ENCODE measurements at places on chromosomes 5 and 9.

DNA sequence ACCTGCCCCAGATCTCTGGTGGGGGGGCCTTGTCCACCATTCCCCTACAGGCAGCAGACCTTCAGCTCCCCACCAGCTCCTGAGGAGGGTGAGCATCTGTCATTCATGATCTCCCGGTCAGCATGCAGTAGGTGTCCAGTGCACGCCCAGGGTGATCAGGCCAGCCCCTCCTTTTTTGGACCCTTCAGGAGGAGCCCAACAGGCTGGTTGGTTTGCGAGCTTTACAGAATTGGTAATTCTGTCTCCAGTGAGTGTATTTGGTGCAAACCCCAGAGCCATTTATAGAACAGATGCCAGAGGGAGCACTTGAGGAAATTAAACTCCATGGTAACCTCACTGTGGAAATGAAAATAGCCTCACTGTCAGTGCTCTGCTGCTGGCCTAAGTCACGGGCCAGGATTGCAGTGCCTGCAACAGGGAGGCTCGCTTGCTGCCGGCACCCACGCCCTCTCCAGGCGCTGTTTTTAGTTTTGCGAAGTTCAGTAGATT is 23.4 kb downstream of the WNK2 start:
- DNase-seq: no peak

- DNase-seq: no peak
Observed at GRCh38 chr5:39274398-39275085, 55.2 kb upstream of the FYB1 start.

DNA sequence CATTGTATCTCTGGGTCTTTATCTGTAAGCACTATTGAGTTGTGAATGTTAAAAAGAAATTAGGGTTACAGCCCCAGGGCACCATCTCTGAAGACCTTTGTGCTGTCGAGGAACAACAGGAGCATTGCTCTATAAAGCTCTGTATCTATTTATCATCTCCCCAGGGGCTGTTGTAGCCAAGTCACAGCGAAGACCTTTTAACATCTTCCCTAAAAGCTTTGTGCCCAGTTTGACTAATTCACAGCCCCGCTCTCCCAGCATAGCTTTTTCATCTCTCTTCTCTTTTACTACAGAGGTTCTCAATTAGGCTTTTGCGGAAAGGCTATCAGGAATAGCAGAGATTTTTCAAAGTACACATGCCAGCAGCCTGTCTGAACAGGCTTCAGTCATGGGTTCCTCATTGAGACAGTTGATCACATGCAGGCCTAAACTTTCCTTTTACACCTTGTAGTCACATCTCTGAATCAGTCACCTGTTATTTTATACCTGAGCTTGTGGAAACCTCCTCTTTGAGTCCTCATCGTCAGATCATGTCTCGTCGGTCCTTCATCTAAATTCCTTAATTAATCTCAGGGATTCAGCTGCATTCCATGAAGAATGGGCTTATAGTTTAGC is 140.5 kb downstream of the NPR3 start:
- DNase-seq: no peak

DNA sequence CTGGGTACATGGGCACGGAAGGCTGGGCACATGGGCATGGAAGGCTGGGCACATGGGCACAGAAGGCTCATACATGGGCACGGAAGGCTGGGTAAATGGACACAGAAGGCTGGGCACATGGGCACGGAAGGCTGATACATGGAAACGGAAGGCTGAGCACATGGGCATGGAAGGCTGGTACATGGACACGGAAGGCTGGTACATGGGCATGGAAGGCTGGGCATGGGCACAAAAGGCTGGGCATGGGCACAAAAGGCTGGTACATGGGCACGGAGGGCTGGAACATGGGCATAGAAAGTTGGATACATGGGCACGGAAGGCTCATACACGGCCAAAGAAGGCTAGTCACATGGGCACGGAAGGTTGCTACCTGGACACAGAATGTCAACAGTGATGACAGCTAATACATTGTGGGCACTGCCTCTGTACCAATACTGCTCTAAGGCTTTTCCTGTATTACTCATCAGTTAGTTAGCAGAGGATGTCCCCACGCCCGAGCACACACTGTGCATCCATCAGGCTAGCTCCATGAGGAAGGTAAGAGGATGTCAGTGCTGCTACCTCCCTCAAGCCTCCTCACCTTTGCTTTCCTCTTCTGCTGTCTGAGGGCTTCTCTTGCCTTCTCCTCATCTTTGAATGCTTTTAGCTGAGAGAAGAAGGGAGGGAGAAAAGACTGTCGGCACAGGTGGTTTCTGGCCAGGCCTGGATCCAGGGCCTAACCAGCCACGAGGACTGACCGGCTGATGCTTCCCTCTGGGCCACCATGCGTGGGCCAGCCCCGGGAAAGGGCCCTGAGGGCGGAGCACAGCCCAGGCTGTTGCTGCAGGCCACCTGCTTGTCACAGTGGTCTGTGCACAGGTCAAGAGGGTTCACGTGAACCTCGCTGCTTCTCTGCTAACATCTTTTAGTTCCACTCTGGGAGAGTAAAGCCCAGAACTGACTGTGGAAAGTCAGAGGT is 14.3 kb downstream of the GPX3 start:
- DNase-seq: no peak

DNA sequence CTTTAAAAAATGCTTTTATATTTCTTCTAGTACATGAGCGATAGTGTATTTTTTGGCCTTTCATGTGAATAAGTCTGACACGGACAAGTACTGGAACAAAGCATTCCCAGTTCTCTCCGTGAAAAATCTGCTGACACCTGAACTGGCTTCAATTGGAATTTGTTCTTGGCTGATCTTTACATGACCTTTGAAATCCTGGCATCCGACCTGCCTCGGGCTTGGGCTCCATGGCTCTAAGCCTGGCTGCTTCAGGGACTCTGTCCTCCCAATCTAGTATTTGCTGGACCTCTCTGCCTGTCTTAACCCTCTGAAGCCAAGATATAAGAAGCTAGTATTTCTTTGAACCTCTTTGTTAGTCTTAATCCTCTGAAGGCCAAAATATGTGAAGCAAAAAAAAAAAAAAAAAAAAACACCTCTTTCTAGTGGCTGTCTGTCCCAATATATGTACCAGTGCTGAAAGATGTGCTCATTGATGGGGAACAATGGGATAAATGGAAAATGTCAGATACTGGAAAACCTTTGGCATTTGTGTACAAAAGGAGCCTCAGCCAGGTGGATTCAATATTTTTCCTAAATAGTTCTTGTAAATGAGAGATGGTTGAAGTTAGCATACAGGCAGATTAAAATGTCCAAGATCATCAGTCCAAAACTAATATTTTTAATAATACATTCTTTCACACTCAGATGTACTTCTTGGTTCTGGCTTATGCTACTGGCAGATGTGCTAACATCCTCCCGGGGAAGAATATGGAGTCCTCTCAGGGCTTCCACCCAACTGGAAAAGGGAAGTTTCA is 470.6 kb downstream of the TUSC1 start:
- DNase-seq: no peak

DNA sequence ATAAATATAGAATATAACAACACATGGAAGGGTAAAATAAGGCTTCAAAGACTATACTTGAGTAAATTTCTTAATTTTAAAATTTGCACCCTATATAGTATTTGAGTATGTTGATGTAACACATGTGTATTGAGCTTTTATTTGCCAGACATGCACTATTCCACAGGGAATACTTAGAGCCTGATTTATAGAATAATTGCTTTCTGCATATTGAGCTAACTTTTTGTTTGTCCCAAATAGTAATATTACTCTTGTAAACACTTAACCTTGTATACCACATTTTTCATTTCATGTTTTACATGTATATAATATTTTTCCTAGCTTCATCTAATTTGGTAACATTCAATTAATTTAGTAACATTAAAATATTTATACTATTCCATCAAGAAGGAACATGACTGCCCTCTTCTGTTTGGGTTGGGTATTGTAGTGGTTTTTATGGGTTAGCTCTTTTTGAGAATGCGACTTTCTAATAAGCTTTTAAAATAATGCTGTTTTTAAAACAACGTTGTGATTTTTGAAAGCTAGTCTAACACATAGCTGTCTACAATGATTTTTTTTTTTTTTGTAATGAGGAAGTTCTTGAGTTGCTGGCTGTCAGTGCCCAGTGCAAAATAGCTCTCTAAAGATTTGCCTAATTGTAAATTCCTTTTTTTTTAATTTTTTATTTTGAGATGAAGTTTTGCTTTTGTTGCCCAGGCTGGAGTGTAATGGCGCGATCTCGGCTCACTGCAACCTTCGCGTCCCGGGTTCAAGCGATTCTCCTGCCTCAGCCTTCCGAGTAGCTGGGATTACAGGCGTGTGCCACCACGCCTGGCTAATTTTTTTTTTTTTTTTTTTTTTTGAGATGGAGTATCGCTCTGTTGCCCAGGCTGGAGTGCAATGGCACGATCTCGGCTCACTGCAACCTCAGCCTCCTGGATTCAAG is 4.8 kb downstream of the SUB1 start:
- DNase-seq: peak; percentile 39

DNA sequence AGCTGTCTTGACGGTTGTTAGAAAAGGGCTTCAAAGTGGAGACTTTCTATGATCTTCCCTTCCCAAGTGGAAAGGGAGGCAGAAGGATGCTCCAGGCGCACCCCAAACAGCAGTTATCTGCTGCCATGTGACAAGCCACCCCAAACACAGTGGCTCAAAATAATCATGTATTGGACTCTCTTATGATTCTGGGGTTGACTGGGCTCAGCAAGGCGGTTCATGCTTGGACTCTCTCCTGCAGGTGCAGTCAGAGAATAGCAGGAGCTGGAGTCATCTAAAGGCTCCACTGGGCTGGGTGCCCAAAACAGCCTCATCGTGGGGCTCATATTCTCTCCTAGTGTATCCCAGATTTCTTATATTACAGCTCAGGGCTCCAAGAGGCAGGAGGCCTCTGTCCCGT is 177.6 kb upstream of the IER5L start:
- DNase-seq: no peak

- DNase-seq: no peak
Observed at GRCh38 chr9:85237478-85237877, 504.3 kb downstream of the AGTPBP1 start.

GRCh38 chr9:121915304-121915625 is 177.8 kb downstream of the TTLL11 start:
- no peak for DNase-seq

DNA sequence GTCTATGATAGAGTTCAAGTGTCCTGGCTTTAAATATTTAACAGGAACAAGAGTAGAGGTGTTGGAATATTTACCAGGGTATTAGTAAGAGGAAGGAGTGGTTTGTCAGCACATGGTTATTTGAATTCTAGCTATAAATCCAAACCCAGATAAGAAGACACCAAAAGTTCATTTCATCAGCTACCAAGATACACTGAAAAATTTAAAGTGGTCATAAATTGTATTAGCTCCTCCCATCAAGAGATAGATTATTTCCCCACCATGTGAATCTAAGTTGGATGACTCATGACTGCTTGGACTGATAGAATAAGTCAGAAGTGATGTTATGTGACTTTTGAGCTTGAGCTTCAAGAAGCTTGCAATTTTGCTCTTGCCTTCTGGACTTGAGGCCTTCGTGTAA is 72.1 kb upstream of the GRAMD2B start:
- no peak for DNase-seq

- no peak for DNase-seq
Observed at GRCh38 chr9:103364753-103365152, 369.6 kb downstream of the CYLC2 start.

DNA sequence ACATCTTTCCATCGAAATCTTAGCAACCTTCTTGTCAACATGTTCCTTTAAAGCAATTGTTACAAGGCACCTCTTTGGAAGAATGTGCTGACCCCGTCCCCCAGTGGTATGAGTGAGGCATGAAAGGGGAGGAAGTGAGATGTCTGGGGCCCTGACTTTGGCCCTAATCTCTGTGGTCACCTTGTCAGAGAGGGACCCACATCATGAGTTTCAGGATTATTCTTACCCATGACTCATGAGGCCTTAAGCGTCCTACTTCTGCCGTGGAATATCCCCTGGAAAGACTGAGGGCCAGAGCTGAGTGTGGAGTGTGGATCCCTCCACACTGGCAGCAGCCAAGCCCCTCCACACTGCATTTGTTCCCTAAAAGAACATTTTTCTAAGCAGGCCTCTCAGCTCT is 81.2 kb downstream of the FSTL4 start:
- no peak for DNase-seq

GRCh38 chr9:135957431-135957830 is 3.7 kb downstream of the UBAC1 start:
- DNase-seq: no peak

DNA sequence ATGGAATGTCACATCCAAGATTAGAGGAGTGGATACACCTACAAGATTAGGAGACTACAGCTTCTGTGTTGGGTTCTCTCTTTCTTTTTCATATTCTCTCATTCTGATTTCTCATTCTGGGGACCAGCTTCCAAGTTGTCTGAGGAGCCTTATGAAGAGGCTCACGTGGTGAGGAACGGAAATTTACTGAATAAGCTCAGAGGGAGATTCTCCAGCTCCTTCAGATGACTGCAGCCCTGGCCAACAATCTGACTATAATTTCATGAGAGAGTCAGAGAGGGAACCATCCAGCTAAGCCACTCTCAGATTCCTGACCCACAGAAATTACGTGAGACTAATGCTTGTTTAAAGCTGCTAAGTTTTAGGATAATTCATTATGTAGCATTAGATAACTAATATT is 27.1 kb upstream of the TENT2 start:
- DNase-seq: no peak
